Upper lobe of right lung (tissue), 1 donor: ENCODE measurements at places on chromosomes 3 and 15. TPM values are rescaled to one million over a fixed set of nuclear protein-coding genes. Genes with fewer than 3 reads are reported as not detected.

SLC12A1 gene
- total RNA-seq, result not detected

IL16 gene
- 39.3 TPM for total RNA-seq

CRTAP gene
- total RNA-seq, result 221 TPM

VIPR1 gene
- 184 TPM for total RNA-seq

P2RY13 gene
- 8.2 TPM for total RNA-seq

BNC1 gene
- 3.1 TPM for total RNA-seq

IL17RE gene
- total RNA-seq, result 22.6 TPM

BDH1 gene
- 12.5 TPM for total RNA-seq

LTK gene
- 15.1 TPM for total RNA-seq

TERB2 gene
- total RNA-seq, result not detected

MYL3 gene
- total RNA-seq, result 3.8 TPM

ZNF385D gene
- total RNA-seq, result 9.4 TPM

SEMA6D gene
- 8.0 TPM for total RNA-seq

GOLGA8N gene
- total RNA-seq, result 14.1 TPM

CMTM8 gene
- 24.9 TPM for total RNA-seq

FAM43A gene
- 25.7 TPM for total RNA-seq

CCDC9B gene
- total RNA-seq, result 72.5 TPM

THSD4 gene
- total RNA-seq, result 25.6 TPM

ZNF774 gene
- total RNA-seq, result 3.6 TPM

C3orf85 gene
- total RNA-seq, result not detected

AP3S2 gene
- total RNA-seq, result 32.1 TPM

CD200 gene
- 6.5 TPM for total RNA-seq

CPN2 gene
- total RNA-seq, result not detected

GPR15 gene
- 2.5 TPM for total RNA-seq

PLSCR2 gene
- total RNA-seq, result not detected

PPIP5K1 gene
- 27.3 TPM for total RNA-seq

CCR1 gene
- 40.9 TPM for total RNA-seq
